H54 (cell line): ENCODE measurements at places on chromosomes 4 and X.

GRCh38 chr4:46698891-46699290 lies 210.2 kb downstream of the COX7B2 start:
- no peak for DNase-seq

DNA sequence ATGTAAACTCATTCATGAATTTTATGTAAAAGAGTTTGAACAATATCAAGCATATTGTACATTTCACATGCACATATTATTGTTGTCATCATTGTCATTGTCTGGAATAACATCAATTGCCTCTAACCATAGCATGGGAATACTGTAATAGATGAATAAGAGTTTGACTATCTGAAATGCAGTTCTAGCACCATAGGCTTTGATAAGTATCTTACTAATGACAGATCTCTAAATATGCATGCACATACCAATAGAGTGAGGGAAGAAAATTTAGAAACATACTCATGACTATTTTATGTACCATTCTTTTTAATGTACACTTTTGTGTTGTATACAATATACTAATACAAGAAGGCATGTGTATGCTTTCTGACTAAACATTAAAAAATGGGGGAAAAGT lies 161.6 kb upstream of the SPRY1 start:
- no peak for DNase-seq

- no peak for DNase-seq
Measured at GRCh38 chrX:130482871-130483270, 81.1 kb downstream of the RBMX2 start.

DNA sequence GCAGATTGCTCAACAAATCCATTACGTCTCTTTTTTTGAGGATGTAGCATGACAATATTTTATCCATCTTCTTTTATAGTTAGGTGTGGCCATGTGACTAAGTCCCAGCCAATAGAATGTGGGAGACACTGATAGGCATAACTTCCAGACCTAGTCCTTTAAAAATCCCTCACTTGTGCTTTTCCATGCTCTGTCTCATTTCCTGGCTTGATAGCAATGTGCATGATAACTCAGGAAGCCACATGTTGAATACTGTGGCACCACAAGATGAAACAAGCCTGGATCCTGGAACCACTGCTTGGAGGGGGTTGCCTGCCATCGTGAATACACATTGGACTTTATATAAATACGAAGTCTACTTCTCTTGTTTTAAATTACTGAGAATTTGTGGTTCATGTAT lies 184.0 kb upstream of the NEIL3 start:
- no peak for DNase-seq

- DNase-seq, result no peak
Measured at GRCh38 chr4:3706565-3707422, 59.4 kb upstream of the ADRA2C start.

- DNase-seq, result no peak
Measured at GRCh38 chr4:143382596-143382995, 45.9 kb downstream of the GAB1 start.

DNA sequence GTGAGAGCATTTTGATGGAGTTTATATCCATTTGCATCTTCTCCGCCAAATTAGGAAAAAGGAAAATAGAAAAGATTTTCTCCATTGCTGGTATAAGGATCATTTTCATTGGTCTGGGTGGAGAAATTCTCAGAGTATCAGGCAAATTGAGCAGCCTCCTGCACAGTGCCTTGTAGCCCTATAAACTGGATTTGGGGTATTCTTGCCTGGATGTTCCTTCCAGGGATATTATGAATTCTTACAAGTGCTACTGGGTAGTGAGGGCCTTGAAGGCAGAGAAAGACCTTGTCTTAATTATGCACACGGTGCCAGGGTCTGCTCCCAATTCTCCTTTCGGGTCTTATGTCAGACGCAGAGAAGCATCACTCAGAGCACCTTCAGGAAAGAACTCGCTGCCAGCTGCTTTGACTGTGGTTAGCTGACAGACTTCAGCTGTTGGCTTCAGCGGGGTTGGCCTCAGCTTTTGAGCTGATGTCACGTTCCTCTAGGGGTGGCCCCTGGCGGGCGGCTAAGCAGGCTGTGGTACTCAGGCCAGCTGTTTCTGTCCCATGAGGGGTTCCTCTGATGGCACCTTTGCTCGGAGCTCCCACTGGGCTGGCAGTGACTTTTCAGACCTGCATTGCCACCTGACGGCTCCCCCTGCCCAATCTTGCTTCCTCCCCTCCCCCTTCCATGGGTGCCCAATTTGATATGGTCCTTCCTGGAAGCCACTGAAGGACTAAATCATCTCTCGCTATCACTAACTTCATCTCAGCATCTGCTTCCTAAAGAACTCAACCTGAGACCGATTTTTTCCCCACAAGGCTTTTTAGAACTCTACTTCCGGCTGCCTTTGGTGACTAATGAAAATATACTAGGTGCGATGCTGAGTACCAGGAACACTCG lies 519.5 kb downstream of the BCOR start:
- DNase-seq, result no peak

GRCh38 chr4:2924765-2925301 lies 38.4 kb downstream of the NOP14 start:
- DNase-seq, result no peak

GRCh38 chr4:140130677-140131076 lies 23.3 kb downstream of the MAML3 start:
- no peak for DNase-seq

GRCh38 chr4:151099976-151100417 lies 569 bp downstream of the RPS3A start:
- DNase-seq, result no peak

DNA sequence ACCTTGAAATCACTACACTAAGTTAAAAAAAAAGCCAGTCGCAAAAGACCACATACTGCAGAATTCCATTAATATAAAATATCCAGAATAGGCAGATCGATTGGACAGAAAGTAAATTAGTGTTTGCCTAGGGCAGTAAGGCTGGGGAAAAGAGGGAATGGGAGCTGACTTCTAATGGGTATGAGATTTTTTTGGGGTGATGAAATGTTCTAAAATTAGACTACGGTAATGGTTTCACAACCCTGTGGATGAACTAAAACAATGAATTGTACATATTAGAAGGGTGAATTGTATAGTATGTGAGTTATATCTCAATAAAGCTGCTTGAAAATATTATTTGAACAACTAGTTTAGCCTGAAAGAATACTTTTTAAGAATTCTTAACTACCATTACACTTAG lies 6.7 kb upstream of the GPRIN3 start:
- no peak for DNase-seq

DNA sequence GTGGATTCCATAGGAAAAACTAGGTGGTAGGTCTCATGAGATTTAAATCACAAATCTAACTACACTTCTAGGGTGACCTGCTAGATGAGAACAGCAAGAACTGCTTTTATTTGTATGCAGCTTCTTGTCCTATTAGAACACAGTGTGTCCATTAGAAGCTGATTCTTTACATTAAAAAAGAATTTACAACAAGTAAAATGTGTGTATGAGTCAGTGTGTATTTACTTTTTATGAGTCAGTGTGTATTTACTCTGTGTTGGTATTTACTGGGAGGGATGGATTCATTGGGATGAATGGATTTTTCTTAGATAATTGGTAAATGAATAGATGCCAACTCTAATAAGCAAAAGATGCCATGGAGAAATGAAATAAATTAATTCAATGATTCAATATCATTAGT lies 40.6 kb upstream of the XPNPEP2 start:
- DNase-seq, result no peak

DNA sequence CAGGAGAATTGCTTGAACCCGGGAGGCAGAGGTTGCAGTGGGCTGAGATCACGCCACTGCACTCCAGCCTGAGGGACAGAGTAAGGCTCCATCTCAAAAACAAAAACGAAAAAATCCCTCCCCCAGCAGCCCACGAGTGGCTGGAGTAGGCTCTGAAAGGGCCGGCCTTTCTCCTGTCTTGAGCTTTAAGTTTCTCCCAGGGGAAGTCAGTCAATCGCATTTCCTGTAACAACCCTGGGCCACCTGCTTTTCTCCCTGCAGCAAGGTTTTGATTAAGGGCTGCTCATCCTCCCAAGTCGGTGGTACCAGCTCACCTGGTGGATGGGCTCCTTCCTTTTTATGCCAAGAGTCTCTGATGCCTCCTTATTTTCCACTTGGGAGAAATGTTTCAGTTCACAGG lies 2.0 kb upstream of the NYX start:
- no peak for DNase-seq

GRCh38 chrX:42770566-42770965 lies 7.4 kb downstream of the PPP1R2C start:
- no peak for DNase-seq

GRCh38 chrX:10106806-10107205 lies 50.0 kb upstream of the CLCN4 start:
- no peak for DNase-seq

- no peak for DNase-seq
Measured at GRCh38 chr4:149999485-150000074, 78.7 kb upstream of the DCLK2 start.

DNA sequence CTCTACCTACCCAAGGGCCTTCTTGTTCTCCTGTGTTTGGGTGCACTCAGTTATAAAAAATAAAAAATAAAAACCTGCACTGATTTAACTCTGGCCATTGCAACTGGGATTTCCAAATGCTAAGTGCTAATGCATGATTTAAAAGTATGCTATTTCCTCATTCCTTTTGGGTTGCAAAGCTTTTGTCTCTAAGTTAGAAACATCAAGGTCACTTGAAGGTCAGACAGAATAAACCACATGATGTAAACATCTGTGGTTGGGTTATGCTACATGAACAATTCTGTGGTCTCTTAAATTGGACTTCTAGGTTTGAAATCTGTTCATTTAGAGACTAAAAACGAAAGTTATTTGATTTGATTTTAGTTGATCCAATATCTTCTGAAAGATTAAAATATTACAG lies 1547.4 kb upstream of the TENM3 start:
- no peak for DNase-seq

GRCh38 chr4:81963763-81964020 lies 410.1 kb downstream of the HNRNPD start:
- no peak for DNase-seq

- DNase-seq, result no peak
Measured at GRCh38 chr4:118397623-118397979, 44.8 kb upstream of the PRSS12 start.

DNA sequence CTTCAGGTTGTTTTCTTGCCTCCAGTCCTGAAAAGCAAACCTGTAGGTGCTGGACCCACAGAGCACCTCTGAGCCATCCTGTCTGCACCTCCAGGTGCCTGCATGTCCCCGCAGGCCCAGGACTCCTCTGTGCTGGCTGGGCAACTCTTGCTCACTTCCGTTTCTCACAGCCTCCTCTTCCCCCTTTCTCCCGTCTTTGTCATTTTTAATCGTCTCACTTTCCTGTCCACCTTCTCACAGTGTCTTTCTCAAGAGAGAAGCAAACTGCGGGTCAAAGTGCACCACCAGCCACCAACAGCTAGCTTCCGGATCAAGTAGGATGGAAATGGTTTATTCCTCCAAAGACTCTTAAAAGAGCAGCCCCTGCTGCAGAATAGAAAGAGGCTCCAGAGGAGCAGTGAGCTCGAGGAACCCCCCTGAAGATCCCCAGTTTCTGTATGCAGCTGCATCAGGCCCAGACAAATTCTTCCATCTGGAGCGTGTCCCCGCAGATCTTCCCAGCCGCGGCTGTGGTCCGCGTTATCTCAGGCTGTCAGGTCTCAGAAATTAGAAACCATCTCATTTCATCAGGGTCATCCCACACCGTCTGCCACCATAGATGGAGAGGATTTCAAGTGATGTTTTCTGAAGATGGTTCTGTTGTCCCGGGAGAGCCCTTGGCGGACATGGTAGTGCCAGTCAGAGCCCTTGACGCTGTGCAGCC lies 87.7 kb downstream of the FHDC1 start:
- no peak for DNase-seq

DNA sequence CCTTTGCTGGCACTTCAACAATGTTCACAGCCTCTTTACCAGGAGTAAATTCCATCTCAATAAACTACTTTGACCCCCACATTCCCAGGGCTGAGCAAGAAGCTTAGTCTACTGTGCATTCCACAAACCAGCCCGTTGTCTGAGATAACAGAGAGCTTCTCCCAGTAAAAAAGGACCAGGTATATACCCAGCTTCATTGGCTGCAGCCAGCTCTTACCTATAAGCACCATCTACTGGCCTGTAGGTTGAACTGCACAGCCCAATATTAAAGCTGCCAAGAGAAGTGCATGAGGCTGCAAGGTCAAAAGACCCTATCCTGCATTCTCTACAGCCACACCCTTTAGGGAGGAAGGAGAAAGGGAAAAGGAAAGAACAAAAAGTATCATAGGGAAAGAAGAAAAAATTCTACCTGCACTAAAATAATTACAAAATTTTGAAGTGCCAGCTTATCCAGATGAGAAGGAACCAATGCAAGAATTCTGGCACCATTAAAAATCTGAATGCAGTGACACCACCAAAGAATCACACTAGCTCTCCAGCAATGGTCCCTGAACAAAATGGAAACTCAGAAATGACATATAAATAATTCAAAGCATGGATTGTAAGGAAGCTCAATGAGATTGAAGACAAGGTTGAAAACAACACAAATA lies 45.7 kb upstream of the INTU start:
- DNase-seq, result peak; percentile 2

DNA sequence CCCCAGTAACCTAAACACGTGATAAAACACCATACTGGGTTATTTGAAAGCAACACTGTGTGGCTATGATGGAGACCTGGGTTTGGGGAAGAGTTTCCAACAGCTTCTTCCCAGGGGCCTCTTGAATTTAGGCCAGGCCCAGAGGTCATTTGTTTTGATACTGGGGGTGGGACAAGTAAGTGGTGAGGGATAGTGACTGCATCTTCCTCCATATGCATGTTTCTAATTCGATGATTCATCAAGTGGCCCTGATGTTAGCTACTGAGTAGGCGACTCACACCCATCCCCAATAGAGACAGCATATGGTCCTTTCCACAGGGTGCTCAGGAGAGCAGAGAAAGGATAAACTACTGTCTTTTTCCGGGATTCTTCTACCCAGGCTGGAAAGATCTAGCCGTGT lies 2.7 kb downstream of the NDP start:
- DNase-seq, result no peak

DNA sequence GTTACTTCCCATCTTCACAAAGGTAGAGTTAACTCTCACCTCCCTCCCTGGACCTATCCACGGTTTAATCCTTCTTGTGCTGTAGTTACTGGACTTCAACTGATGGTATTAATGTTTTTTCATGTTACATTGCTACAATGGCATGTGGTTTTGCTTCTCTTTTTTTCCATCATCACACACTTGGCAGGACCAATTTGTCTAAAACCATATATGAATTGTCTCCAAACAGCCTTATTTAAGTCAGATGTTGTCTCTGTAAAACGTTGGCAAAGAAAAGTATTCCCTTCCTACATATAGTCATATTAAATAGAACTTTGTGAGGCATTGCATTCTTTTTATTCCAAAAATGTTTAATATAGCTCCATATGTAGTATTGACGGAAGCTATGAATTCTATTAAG lies 15.5 kb downstream of the PRRG1 start:
- DNase-seq, result no peak

- DNase-seq, result no peak
Measured at GRCh38 chr4:94976371-94977011, 218.7 kb downstream of the BMPR1B start.

GRCh38 chrX:15617111-15617510 lies 16.4 kb upstream of the ACE2 start:
- no peak for DNase-seq

- no peak for DNase-seq
Measured at GRCh38 chrX:134406356-134407064, 53.5 kb upstream of the HPRT1 start.

GRCh38 chr4:3623106-3623505 lies 90.9 kb upstream of the LRPAP1 start:
- DNase-seq, result no peak

- DNase-seq, result no peak
Measured at GRCh38 chrX:71251466-71251973, 2.4 kb downstream of the ZMYM3 start.

- DNase-seq, result no peak
Measured at GRCh38 chr4:109994415-109994827, 81.7 kb downstream of the EGF start.

- DNase-seq, result no peak
Measured at GRCh38 chr4:84666439-84666838, 83.5 kb downstream of the CDS1 start.
